ENCODE measurements at places on chromosomes 7 and 10. TPM values are rescaled to one million over a fixed set of nuclear protein-coding genes. Genes with fewer than 3 reads are reported as not detected.
A peak's percentile ranks its signal among the peaks of the same experiment; 100 is the strongest.

Gene CASP2
- 27.7 TPM for total RNA-seq

Gene ACTR3C
- 45.9 TPM for total RNA-seq

Gene ASB10
- total RNA-seq, result not detected

- peak; percentile 31 for DNase-seq
These were observed 13.5 kb downstream of the KCNH2 start for GRCh38 chr7:150964593-150965111.

GRCh38 chr10:114632869-114633715 lies 25.0 kb downstream of the ABLIM1 start:
- DNase-seq, result peak; percentile 64

DNA sequence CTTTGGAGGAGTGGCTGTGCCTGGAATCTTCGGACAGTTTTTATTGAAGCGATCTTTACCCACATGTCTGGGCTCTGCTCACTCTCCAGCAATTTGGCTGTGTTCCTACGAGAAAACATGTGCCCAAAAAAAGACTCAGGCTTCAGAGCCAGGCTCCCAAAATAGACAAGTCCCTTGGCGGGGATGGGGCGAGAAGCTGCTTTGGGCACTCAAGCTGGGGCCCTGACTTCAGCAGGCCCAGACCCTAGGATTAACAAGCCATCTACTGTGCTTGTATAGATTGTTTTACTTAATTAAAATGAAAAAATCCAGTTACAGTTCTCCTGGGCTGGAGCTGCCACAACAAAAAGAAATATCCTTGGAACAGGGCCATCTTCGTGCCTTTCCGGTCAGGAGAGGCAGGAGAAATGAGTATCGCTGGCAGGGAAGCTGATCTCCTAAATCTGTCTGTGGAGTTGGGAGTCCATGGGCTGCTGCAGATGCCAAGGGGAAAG lies 51.4 kb upstream of the PDCD4 start:
- no peak for DNase-seq

Data from HT-29 (cell line).